Hypothalamus (tissue), 51 donors: ENCODE measurements at places on chromosomes 7 and 10.
A peak's percentile ranks its signal among the peaks of the same experiment; 100 is the strongest.

DNA sequence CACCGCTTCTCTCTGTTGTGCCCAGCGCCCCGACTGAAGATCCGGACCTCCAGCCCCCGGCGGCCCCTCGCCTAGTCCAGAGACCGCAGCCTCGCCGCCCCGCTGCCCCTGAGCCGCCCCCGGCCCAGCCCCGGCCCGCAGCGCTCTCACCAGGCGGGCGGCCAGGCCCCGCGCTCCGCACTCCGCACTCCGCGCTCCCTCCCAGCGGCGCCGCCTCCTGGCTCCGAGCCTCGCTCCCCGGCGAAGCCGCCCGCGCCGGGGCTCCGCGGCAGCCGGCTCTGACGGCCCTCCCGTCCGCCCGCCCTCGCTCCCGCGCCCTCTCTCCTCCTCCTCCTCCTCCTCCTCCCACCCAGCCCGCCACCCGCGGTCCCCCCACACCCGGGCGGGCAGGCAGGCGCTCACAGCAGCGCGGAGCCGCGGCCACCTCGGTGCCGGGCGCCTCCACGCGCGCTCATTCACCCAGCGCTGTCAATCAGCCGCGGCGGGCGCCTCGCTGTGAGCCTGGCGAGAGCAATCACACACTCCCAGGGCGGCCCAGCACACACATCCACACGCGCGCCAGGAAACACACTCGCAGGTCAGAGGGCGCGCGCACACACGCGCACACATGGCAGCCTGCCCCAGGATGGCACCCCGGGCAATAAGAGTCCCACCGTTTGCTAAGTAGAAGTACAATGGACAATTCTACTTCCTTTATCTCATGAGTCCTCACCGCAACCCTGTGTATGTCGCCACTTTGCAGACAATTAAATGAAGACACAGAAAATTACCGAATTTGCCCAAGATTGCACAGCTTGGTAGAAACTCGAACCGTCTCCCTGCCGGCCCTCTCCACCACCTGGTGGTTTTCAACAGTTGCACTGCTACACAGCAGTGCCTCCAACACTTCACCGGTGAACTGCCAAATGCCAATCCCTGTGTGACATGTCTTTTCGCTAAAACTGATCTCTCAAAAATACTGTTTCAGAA, at the start of gene PRRT4:
TSS of gene PRRT4 (minus strand) at position 280 of the 969 bp plus-strand sequence.
- DNase-seq = no peak

DNA sequence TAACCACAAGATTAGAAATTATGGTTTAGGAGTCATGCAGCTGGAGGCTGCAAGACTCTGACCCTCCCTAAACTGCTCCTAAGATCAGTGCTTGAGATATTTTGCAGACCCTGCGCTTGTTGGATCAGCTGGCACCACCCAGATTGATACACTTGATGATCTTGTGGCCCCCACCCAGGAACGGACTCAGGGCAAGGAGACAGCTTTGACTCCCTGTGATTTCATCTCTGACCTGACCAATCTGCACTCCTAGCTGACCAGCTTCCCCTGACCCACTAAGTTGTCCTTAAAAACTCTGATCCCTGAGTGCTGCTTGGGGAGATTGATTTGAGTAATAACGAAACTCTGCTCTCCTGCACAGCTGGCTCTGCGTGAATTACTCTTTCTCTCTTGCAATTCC, 8.0 kb upstream of the RAB18 start:
- no peak for DNase-seq

- DNase-seq = no peak
Measured at GRCh38 chr10:87590705-87591588, 68.7 kb upstream of the PAPSS2 start.

DNA sequence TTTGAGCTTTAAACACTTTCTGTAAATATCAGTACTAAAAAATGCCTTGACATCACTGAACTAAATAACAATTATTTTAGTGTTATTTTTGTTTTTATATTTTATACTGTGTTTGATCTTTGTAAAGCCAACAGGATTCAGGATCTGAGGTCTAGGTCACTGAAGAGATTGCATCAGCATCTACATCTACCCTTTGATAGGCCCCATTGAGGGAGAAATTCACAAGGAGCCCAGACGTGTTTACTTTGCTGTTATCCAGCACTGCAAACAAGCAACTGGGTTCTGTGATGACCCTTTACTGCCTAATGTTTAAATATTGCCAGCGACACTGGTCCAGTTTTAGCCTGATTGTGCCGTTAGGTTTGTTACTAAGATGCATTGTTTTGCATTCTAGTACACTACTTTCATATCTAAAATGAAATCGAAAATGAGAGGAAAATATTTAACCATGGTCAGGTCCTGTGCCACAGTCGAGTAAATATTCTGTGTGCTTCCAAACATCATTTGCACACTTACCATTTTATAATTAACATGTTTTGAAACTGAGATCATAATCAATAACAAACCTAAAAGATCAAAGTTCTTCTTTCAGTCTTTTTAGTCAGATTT, 48.7 kb downstream of the SP8 start:
- no peak for DNase-seq

DNA sequence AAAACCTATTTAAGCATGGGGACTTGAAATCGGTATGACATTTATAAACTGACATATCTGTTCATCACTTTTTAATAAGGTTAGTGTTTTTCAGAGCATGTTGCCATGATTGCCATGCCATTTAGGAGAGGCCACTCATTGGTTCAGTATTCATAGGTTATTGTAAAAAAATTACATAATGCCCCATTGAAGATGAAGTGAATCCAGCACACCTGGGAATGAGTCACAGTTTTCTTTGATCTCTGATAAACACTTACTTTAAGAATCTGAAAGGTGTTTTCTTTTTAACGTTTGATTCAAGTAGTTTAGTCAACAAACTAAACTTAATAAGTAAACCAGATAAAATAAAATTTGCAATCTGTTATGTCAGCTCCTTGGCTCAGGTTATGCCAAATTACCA, 278.3 kb downstream of the ARL4A start:
- DNase-seq = no peak

- no peak for DNase-seq
Measured at GRCh38 chr7:66779669-66780409, 39.3 kb downstream of the RABGEF1 start.

DNA sequence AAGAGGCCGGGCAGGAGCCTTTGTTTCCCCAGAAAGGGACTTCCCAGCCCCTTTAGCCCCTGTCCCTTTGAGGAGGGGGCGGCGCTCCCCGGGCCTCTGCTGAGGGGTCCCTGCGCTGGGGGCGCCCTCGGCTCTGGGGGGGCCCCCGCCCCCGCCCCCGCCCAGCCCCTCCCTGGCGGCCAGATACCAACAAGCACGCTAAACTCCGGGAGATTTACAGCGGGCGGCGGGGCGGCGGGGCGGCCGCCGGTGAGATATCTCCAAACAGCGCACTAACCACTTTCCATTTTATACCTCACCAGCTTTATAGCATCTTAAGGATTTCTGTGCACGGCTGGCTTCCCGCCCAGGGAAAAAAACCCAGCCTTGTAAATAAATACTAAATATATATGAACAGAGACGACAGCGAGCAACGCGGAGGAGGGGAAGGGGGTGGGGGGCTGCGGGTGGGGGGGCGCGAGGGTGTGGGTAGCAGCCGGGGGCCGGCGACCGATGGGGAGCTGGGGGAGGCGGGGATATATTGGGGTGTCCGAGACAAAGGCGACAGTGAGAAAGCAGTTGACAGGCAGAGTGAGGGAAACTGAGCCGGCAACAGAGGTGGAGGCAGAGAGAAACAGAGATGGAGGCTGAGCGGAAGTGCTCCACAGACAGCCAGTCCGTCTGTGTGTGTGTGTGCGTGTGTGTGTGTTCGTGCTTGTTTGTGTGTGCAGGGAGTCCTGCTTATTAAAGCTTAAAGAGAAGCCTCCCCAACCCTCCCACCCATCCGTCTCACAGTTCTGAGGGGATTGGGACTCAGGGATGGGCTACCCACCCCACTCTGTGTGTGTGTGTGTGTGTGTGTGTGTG, 85.8 kb downstream of the HIF1AN start:
- DNase-seq = no peak

GRCh38 chr10:1444826-1445225, 292.5 kb downstream of the ADARB2 start:
- no peak for DNase-seq

- no peak for DNase-seq
Measured at GRCh38 chr10:73793456-73793855, 8.1 kb downstream of the ZSWIM8 start.

DNA sequence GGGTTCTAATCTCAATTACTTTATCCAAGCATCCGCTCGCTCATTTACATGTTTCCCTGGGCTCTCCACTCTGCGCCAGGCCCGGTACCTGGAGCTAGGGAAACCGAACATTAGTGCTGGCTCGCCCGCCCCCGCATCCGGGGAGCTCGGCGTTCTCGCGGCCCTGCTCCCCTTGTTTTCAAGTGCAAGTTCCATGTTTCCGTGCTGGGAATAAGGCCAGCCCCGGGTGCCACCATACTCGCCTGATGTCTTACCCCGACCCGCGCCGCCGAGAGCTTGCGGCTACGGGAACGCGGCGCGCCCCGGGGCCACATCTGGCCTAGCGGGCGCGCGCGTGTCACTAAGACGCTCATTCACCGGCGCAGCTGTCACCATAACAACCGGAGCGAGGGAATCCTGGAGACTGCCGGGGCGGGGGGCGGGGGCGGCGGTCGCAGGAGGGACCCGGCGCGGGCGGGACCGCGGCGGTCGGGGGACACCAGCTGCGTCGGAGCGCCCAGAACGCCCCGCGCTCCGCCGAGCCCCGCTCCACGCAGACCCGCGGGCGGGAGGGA, at the start of gene NEURL1:
TSS of gene NEURL1 (plus strand) at position 344 of the 554 bp plus-strand sequence. CDS start 683 bp downstream, outside the sequence.
- peak; percentile 37 for DNase-seq

GRCh38 chr10:83816942-83817341, 322.4 kb upstream of the GHITM start:
- no peak for DNase-seq

- no peak for DNase-seq
Measured at GRCh38 chr7:19121977-19122588, 4.6 kb upstream of the TWIST1 start.

DNA sequence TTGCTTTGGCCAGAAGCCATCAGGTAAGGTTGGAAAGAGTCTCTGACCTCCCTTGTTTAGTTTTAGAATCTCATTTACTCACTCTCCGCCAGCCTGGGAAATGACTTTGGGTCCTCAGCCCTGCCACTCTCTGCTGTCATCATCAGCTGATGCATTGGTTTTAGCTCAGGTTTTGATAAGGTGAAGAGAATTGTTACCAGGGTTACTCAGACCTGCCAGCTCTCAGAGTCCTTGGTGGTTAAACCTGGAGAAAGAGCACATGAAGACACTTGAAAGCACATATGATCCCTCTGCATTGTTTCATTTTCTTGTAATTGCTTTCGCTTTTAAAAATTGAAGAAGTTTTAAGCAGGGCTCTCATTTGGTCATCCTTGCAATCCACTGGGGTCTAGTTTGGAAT, 4.0 kb upstream of the CROT start:
- DNase-seq = no peak

GRCh38 chr10:71423901-71424300, 27.2 kb downstream of the CDH23 start:
- no peak for DNase-seq

DNA sequence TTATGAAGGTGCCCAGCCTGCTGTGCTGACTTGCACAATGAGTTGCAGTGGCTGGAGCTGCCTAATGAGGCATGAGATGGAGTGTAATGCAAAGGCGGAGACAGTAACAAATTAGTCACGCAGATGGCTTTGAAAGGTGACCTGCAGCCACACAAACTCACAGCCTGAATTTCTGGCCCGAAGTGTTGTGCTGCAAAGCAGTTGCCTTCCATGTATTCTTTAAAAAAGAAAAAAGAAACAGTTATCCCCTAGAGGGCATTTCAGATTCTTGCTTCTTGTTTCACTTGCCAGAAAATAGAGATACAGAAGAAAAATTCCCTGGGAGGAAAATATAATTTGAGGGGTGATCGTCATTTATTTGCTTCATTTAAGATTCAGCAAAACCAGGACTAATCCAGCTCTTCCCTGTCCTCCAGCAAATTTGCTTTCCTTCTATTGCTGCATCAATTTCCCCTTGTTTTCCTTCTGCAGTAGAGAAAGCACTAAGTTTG, 239.9 kb downstream of the ADRA2A start:
- DNase-seq = no peak

GRCh38 chr10:71998840-71999194, 34.6 kb downstream of the CHST3 start:
- DNase-seq = peak; percentile 31

GRCh38 chr7:74240482-74240881, 13.7 kb downstream of the RFC2 start:
- DNase-seq = no peak

GRCh38 chr10:117363028-117363427, 12.2 kb downstream of the PDZD8 start:
- DNase-seq = no peak

GRCh38 chr10:31215052-31215451, 104.0 kb upstream of the ZEB1 start:
- peak; percentile 5 for DNase-seq

DNA sequence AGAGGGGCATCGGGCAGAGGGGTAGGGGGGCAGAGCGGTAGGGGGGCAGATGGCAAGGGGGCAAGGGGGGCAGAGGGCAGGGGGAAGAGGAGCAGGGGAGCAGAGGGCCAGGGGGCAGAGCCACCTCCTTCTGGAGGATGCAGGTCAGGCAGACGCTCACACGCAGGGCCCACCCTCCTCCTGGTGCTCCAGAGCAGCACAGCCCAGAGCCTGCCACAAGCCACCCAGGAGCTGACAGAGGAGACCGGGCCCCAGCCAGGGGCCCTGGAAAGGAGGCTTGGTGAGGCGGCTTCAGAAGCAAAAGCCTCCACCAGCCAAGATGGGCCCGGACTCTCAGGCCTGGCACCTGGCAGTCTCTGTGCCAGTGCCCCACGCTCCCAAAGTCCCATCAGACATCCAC, 13.1 kb downstream of the MAD1L1 start:
- DNase-seq = no peak

- no peak for DNase-seq
Measured at GRCh38 chr7:141210862-141211261, 137.0 kb downstream of the TMEM178B start.

- no peak for DNase-seq
Measured at GRCh38 chr7:17623546-17624185, 316.6 kb downstream of the SNX13 start.
